ENCODE measurements at places on chromosomes 12 and 14.

DNA sequence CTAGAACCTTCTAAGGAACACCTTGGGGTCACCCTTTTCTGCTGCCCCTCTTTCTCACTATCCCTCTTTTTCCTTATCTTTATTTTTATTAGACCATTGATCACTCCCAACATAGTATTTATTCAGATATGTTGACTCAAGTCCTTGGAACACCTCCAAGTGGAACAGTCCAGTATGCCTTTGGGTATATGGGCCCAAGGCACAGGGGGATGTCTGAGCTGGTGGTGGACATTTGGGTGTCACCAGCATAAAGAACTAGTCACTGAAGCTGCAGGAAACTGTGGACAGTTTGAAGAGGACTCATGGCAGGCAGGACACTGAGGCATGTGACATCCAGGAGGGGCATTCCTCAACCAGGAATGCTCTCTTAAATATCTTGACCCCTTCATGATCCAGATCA is 105.6 kb downstream of the VEZT start:
- DNase-seq: no peak

- no peak for DNase-seq
Observed at GRCh38 chr14:54489731-54490444, 1.1 kb upstream of the GMFB start.

DNA sequence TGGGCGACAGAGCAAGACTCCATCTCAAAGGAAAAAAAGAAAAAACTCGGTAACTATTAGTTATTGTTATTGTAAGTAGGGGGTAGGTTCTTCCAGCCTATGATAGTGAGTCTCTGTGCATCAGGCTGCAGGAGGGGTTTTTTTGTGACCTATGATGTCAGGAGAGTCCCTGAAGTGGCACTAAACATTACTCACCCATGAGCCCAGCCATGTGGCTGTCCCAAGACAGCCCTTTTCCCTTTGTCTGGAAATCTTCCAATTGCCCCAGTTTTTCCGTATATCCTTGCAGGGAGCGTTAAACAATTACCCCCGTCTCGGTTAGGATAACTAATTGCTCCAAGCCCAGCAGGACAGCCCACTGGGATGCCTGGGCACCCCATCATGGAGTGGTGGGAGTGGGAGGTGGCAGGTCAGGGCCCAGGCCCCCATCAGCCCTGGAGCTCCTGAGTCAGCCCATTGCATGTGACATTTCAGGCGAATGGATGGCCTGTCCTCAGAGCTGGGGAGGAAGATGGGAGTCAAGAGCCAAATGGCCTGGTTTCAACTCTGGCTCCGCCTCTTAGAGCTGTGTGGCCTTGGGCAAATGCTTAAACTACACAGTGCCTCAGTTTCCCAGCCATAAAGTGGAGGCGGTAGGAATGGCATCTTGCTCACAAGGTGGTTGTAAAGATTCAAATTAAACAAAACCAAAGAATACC is 16.4 kb downstream of the PHETA1 start:
- no peak for DNase-seq

DNA sequence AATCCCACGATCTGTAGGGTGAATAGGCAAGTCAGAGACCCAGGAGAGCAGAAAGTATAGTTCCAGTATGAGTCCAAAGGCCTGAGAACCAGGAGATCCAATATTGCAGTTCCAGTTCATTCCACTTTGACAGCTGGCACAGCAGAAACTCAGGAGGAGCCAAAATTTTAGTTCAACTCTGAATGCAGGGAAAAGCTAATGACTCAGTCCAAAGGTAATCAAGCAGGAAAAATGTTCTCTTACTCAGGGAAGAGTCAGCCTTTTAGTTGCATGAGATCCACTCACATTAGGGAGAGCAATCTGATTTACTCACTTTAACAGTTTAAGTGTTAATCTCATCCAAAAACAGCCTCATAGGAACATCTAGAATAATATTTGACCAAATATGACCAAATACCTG is 130.2 kb upstream of the LRFN5 start:
- DNase-seq: no peak

DNA sequence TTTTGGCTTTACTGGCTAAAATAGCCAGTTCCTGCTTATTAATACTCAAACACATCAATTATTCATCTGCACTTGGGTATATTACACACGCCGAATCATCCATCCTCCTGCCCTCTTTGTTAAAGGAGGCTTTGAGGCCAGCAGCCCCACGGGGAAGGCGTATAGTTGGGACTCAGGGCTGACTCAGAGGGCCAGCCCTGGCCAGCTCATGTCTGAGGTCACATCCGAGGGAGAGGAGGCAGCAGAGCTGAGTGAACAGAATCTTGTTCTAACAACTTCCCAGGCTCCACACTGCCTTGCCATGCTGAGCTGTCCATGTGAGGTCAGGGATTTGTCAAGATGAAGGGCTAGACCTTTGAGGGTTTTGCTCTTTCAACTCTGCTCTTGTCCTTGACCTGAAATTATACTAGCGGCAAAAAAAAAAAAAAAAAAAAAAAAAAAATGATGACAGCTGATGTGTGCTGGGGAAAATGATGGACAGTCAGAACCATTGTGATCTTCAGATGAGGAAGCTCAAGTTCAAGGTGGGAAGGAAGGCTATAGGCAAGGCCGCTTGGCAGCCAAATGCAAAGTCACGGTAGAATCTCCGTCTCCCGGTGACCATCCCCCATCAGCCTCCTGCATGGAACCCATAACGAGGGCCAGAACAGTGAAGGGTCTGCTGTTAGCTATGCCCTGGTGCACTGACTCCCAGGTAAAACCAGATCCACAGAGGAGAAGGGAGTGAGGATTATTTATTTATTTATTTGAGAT is 12.5 kb upstream of the MARK3 start:
- no peak for DNase-seq

- no peak for DNase-seq
Observed at GRCh38 chr12:130873825-130874224, 2.0 kb downstream of the RAN start.

DNA sequence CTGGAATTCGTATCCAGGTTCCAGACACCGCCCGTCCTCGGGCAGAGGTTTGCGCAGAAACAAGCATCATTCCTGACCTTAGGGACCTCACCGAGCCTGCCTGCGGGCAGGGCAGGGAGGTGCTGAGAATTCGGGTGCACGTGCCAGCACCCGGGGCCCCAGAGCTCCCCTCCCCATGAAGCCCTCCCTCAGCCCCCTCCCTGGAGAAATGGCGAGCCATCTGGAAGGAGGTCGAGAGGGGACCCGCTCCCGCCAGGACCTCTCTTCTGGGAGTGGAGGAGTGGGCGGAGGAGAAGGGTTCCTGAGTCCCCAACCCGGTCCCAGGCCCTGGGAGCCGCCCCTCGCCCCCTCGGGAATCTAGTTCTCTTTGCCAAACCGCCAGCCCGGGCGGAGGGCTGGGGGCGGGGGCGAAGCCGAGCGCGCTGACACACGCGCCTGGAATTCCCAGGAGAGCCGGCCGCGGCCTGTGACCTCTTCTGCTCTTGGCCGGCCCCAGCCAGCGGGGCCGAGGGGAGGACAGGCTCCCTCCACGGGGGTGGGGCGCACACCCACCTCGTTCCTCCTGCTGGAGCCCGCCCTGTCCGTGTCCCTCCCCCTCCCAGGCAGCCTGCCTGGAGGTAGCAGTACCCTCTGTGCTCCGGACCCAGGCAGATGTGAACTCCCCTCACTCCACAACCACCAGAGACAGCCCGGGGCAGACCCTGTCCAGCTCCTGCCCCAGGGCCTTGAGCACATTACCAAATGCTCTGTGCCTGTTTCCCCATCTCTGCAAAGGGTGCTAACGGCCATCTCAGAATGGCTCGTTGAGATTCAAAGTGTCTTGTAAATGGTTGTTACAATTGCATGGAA is 23.0 kb upstream of the GPR132 start:
- no peak for DNase-seq

DNA sequence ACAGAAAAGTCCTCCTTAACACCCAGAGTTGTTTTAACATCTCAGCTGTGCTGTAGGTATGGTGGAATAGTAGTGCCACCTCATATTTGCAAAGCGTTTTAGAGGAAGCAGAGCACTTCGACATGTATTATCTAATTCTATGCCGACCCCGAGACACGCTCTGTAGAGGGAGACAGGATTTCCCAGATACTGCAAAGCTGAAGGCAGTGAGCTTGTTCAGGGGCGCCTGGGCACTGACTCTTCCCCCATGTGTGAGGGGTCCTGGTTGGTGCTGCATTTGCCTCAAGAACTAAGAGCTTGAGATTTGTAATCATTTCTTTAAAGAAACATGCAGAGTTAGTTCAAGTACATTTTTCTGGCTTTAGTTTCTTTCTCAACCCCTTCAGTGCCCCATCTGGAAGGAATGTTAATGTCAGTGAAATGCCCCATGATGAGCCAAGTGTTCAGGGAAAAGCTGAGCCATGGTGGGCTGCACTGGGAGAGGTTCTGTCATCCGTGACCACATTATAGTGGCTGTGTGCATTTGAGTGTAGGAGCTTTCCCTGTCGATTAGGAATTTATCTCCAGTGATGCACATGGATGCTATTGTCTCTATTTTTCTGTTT is 66.3 kb downstream of the MBIP start:
- DNase-seq: no peak

DNA sequence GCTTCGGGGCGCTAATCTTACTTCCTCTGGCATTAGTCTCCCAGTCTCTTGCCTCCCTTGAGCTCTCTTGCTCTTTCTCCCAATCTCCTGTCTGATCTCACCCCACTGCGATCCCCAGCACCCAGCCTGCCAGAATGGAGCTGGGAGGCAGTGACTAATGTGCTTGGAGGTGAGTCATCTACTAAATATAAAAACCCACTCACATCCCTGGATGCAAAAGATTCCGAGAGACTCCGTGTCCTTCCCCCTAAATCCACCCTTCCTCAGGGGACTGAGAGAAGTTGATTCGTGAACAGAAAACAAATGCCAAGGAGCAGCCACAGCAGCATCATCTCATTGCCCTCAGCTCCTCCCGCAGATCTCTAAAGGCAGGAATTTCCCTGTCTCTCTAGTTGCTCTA is 45.7 kb upstream of the KCNA5 start:
- DNase-seq: no peak

GRCh38 chr12:109308534-109309380 is at the start of gene FOXN4:
TSS of gene FOXN4 (minus strand) at chr12:109309284. CDS start at chr12:109308321, 963 bp downstream.
- DNase-seq: no peak

DNA sequence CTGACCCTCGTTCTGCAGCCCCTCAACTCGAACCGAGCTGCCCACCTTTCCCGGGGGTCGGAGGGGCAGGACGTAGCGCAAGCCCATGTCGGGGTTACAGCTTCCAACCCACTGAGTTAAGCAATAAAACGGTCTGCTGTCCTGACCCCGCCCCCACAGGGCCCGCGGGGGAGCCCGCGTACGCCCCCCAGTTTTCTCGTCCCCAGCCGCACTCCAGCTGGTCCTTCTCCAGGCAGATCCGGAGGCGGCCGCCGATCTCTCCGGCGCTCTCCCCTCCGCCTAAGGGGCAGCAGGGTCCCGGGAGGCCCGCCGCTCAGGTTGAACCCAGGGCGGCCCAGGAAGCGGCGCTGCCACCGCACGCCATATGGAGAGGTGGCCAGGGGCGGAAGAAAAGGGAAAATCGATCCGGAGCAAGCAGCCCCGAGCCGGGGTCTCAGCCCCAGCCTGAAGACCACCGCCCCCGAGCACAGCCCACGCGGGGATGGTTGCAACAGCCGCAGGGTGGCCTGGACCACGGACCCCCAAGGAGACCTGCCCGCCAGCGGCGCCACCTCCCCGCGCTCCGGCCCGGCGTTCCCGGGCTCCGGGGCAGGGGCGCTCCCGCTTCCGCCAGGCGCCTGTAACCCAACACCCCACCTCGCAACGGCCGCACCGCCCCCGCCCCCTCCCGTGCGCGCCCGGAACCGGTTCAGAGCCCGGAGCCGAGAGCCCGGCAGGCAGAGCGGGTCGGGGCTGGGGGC is 760 bp downstream of the ACTN1 start:
- peak; percentile 34 for DNase-seq

- no peak for DNase-seq
Observed at GRCh38 chr14:71692496-71692895, 239.7 kb upstream of the RGS6 start.

GRCh38 chr12:129081755-129082250 is 228.5 kb downstream of the GLT1D1 start:
- no peak for DNase-seq

GRCh38 chr14:28876572-28876945 is 110.0 kb downstream of the FOXG1 start:
- DNase-seq: no peak

DNA sequence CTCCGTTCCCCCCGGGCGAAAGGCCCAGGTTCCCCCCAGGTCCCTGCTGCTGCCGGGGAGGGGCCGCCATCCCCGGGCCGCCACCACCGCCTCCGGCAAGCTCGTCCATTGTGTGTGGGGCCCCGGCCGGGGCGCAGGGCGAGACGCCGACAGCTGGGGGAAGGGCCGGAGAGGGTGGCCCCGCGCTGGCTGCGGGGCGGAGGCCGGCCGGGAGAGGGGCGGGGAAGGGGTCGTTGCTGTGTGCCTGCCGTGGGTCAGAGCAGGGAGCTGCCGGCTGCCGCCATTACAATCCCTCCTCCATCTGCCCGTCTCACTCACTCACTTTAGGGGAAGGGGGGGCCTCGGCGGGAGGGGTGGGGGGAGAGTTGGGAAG is at the start of gene STRN3:
Gene STRN3, minus strand, starts transcription at position 303 of the 373 bp plus-strand sequence. Its CDS starts 194 bp downstream, at position 109.
- DNase-seq: no peak

GRCh38 chr12:57836442-57837375 is 9.8 kb downstream of the CTDSP2 start:
- peak; percentile 47 for DNase-seq

- no peak for DNase-seq
Observed at GRCh38 chr12:56392331-56392730, 29.7 kb upstream of the APOF start.

DNA sequence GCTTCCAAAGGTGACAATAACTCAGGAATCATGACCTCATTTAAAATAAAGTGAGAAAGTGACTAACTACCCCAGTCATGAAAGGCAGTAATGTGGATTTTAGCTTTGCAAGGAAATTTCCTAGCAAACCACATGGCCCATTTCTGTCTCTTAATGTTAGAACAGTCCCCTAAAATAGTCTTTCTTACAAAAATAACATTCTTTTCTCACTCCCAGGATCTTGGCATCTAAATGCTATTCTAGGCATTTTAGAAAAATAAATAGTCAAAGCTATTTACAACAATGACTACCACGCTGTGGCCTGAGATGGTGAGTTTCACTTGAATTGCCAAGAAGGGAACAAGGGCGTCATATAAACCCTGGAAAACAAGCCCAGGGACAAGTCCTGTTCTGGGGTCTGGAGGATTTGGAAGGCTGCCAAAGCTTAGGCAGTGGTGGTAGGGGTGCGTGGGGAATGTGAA is 101.2 kb upstream of the CCDC175 start:
- no peak for DNase-seq

Measured in central memory CD4-positive, alpha-beta T cell (primary cell).